Mesothelial cell of epicardium (in vitro differentiated cells): ENCODE measurements at places on chromosomes 7 and 10. TPM values are rescaled to one million over a fixed set of nuclear protein-coding genes. Genes with fewer than 3 reads are reported as not detected.
A peak's percentile ranks its signal among the peaks of the same experiment; 100 is the strongest.

- DNase-seq: no peak
- peaks cover 10% of the 10 kb centered on the region for H3K4me1 ChIP-seq
- H3K27me3 ChIP-seq: no peaks in the 10 kb centered on the region
- no peak overlapping the region for H3K4me3 ChIP-seq
- no peak overlapping the region for H3K27ac ChIP-seq
- H3K36me3 ChIP-seq: peaks cover 22% of the 10 kb centered on the region
Measured at GRCh38 chr7:111760043-111760442, 197.8 kb upstream of the IMMP2L start.

GRCh38 chr10:59098831-59099452 is 77.5 kb upstream of the PHYHIPL start:
- H3K4me1 ChIP-seq: peaks cover 14% of the 10 kb centered on the region
- H3K27ac ChIP-seq: peak overlapping the region; percentile 28
- H3K27me3 ChIP-seq: peaks cover 4% of the 10 kb centered on the region
- DNase-seq: no peak
- H3K36me3 ChIP-seq: no peaks in the 10 kb centered on the region

DNA sequence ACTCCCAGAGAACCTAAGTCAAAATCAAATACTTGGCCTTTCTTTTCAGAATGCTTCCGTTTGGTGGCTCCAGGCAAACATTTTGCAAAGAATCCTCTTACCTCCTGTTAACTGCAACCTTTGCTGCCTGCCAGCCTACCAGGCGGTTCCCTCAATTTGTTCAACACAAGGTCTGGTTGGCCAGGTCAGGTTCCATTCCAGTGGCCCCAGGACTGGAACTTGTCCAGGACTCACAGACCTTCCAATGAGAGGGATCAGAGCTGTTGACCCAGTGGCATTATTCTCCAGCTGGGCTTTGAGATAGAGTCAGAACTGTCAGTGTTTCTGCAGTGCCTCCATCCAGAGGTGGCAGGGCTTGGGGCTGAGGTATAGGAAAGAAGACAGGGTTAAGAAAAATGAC is 137.0 kb downstream of the NEUROD6 start:
- no peaks in the 10 kb centered on the region for H3K36me3 ChIP-seq
- no peaks in the 10 kb centered on the region for H3K4me1 ChIP-seq
- peaks cover 22% of the 10 kb centered on the region for H3K27me3 ChIP-seq
- no peak overlapping the region for H3K27ac ChIP-seq
- DNase-seq: no peak

GRCh38 chr7:25842201-25842733 is 309.7 kb upstream of the NFE2L3 start:
- peaks cover 51% of the 10 kb centered on the region for H3K4me1 ChIP-seq
- no peak for DNase-seq
- no peak overlapping the region for H3K27ac ChIP-seq
- H3K4me3 ChIP-seq: no peak overlapping the region
- H3K36me3 ChIP-seq: no peaks in the 10 kb centered on the region

Gene PIK3AP1
- total RNA-seq: 0.16 to 0.36 TPM (median 0.25 TPM) in 3 replicates

DNA sequence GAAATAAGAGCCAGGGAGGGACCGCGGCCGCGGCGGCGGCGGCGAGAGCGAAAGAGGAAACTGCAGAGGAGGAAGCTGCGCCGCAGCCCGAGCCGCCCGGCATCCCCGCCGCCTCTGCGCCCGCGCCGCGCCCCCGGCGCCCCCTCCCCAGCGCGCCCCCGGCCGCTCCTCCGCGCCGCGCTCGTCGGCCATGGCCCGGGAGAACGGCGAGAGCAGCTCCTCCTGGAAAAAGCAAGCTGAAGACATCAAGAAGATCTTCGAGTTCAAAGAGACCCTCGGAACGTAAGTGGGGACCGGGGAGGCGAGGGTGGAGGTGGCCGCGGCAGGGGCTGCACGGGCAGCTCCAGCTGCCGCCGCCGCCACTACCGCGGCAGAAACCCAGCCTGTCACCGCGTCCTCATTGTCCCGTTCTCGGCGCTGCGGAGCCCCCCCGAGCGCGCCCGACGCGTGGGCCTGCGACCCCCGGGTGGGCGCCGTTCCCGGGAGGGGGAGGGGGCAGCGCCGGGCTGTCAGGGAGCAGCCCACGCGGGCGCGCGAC is 351 bp downstream of the CAMK1D start:
- no peaks in the 10 kb centered on the region for H3K36me3 ChIP-seq
- peak overlapping the region; percentile 59 for H3K27ac ChIP-seq
- H3K4me1 ChIP-seq: peaks cover 15% of the 10 kb centered on the region
- DNase-seq: no peak
- H3K27me3 ChIP-seq: peaks cover 70% of the 10 kb centered on the region

Gene MMP21
- total RNA-seq: 0.18 to 0.27 TPM (median 0.23 TPM) in 3 replicates

Gene MINDY4
- total RNA-seq: 10.8 to 11.6 TPM (median 11.3 TPM) in 3 replicates

GRCh38 chr7:75038508-75038907 is 35.1 kb downstream of the RCC1L start:
- no peaks in the 10 kb centered on the region for H3K4me1 ChIP-seq
- H3K36me3 ChIP-seq: peaks cover 12% of the 10 kb centered on the region
- no peaks in the 10 kb centered on the region for H3K27me3 ChIP-seq
- H3K4me3 ChIP-seq: no peak overlapping the region

- H3K27ac ChIP-seq: no peak overlapping the region
- no peaks in the 10 kb centered on the region for H3K36me3 ChIP-seq
- H3K4me1 ChIP-seq: no peaks in the 10 kb centered on the region
- H3K4me3 ChIP-seq: no peak overlapping the region
- H3K27me3 ChIP-seq: peaks cover 7% of the 10 kb centered on the region
- DNase-seq: no peak
Measured at GRCh38 chr10:79473496-79474095, 28.2 kb upstream of the ZCCHC24 start.

GRCh38 chr7:85682833-85683620 is 496.2 kb upstream of the SEMA3D start:
- H3K4me3 ChIP-seq: no peak overlapping the region
- DNase-seq: no peak
- no peaks in the 10 kb centered on the region for H3K4me1 ChIP-seq
- H3K36me3 ChIP-seq: peaks cover 14% of the 10 kb centered on the region
- no peaks in the 10 kb centered on the region for H3K27me3 ChIP-seq

DNA sequence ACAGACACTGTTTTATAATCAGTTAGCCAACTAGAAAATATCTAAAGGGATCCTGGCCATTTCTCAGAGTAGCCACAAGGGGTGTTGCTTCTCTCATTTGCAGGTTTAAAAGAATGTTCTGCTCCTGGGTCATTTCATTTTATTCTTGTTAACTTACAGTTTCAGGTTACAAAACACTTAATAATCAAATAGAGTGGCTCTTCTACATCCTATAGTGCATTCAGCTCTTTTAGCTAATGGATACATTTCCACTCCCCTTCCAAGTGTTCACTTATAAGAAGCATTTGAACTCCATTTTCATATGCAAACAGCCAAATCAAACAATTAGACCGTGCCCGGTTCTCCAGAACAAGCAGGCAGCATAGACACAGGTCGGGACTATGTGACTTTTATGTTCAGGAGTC is 117.5 kb downstream of the TRIL start:
- no peaks in the 10 kb centered on the region for H3K4me1 ChIP-seq
- H3K4me3 ChIP-seq: no peak overlapping the region
- H3K27me3 ChIP-seq: peaks cover 4% of the 10 kb centered on the region
- H3K36me3 ChIP-seq: peaks cover 1% of the 10 kb centered on the region
- DNase-seq: no peak
- no peak overlapping the region for H3K27ac ChIP-seq

DNA sequence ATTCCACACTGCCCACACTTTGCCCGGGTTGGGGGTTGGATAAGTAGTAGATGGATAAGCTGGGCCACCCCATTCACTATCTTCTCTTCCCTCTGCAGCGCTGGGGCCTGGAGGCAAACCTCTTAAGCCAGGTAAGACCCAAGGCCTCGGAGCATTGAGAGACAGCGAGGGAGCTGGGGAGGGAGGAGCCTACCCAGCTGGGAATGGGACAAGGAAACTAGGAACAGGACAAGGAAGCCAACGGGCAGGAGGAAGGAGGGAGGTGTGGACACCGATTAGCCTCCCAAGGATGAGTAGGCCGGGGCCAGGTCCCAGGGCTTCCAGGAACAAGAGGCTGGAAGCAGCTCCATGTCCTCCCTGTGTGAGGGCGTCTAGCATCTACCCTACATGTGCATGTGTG is 9.6 kb downstream of the ELN start:
- DNase-seq: no peak
- H3K27ac ChIP-seq: no peak overlapping the region
- no peaks in the 10 kb centered on the region for H3K27me3 ChIP-seq

Gene IFIT1B
- total RNA-seq: not detected in 3 replicates

- no peak overlapping the region for H3K4me3 ChIP-seq
- H3K4me1 ChIP-seq: peaks cover 36% of the 10 kb centered on the region
- no peaks in the 10 kb centered on the region for H3K27me3 ChIP-seq
- H3K36me3 ChIP-seq: no peaks in the 10 kb centered on the region
- DNase-seq: no peak
Measured at GRCh38 chr7:117005449-117005848, 52.1 kb downstream of the ST7 start.

GRCh38 chr10:75403144-75403938 is 1.8 kb upstream of the ZNF503 start:
- peaks cover 34% of the 10 kb centered on the region for H3K4me1 ChIP-seq
- peak overlapping the region; percentile 97 for H3K27ac ChIP-seq
- H3K36me3 ChIP-seq: peaks cover 3% of the 10 kb centered on the region
- H3K4me3 ChIP-seq: peak overlapping the region; percentile 80
- DNase-seq: peak; percentile 81
- H3K27me3 ChIP-seq: no peaks in the 10 kb centered on the region

- peaks cover 8% of the 10 kb centered on the region for H3K27me3 ChIP-seq
- no peak for DNase-seq
- peaks cover 22% of the 10 kb centered on the region for H3K4me1 ChIP-seq
Measured at GRCh38 chr10:118343115-118343514, 991 bp upstream of the FAM204A start.

Gene CDK14
- total RNA-seq: 64.6 to 70.4 TPM (median 68.5 TPM) in 3 replicates

Gene IGFBP1
- total RNA-seq: not detected in 3 replicates

Gene RBP3
- not detected in 3 replicates for total RNA-seq

GRCh38 chr7:129083525-129083924 is 28.6 kb upstream of the TNPO3 start:
- H3K4me1 ChIP-seq: peaks cover 3% of the 10 kb centered on the region

DNA sequence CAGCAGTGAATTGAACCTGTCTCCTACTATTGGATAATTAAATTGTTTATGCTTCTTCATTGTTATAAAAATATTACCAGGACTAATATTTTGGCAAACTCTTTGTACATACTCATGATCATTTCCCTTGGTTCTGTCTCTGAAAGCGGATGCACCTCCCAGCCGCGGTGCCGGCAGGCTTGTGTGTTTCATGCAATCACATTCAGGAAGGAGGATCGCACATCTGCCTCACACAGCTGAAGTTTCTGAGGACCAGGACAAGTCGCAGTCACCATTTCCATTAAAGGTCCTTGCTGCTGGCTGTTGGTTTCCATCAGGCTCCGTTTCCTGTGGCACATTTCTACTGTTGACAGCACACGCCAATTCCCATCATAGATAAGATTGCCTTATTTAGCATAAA is 117.8 kb upstream of the SHH start:
- no peaks in the 10 kb centered on the region for H3K36me3 ChIP-seq
- H3K27me3 ChIP-seq: peaks cover 10% of the 10 kb centered on the region
- no peak for DNase-seq
- no peaks in the 10 kb centered on the region for H3K4me1 ChIP-seq
- no peak overlapping the region for H3K27ac ChIP-seq
- H3K4me3 ChIP-seq: no peak overlapping the region

- no peak overlapping the region for H3K27ac ChIP-seq
- peak; percentile 56 for DNase-seq
- H3K4me1 ChIP-seq: peaks cover 39% of the 10 kb centered on the region
- no peak overlapping the region for H3K4me3 ChIP-seq
- peaks cover 85% of the 10 kb centered on the region for H3K27me3 ChIP-seq
Measured at GRCh38 chr10:70932392-70933196, 44.2 kb upstream of the PCBD1 start.

DNA sequence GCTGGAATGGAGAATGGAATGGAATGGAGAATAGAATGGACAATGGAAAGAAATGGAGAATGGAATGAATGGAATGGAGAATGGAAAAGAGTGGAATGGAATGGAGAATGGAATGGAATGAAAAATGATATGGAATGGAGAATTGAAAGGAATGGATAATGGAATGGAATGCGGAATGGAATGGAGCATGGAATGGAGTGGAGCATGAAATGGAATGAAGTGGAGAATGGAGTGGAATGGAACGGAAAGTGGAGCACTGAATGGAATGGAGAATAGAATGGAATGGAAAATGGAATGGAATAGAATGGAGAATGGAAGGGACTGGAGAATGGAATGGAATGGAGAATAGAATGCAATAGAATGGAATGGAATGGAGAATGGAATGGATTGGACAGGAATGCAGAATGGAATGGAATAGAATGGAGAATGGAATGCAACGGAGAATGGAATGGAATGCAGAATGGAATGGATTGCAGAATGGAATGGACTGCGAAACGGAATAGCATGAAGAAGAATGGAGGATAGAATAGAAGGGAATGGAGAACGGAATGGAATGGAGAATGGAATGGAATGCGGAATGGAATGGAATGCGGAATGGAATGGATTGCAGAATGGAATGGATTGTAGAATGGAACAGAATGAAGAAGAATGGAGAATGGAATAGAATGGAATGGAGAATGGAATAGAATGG is 89.4 kb downstream of the NSUN6 start:
- no peaks in the 10 kb centered on the region for H3K36me3 ChIP-seq
- DNase-seq: no peak
- no peak overlapping the region for H3K4me3 ChIP-seq
- H3K27me3 ChIP-seq: no peaks in the 10 kb centered on the region

DNA sequence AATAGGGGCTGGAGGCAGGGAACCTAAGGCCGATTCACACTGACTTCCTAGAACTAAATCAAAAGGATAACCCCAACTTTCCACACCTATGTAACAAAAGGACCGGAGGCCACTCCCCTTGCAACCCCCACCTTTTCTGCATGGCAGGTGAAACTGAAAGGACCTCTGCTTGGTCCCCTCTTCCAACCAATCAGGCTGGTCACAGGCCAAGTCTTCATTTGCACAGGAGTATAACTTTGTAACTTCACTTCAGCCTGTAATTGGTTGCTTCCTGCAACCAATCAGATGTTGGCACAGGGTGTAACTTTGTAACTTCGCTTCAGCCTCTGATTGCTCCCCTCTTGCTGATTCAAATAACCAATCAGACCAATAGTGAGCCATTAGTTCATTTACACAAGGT is 190.0 kb downstream of the FAM107B start:
- H3K4me3 ChIP-seq: no peak overlapping the region
- no peak for DNase-seq
- H3K36me3 ChIP-seq: no peaks in the 10 kb centered on the region
- H3K27me3 ChIP-seq: no peaks in the 10 kb centered on the region

Gene CLEC2L
- 0.33 to 0.54 TPM (median 0.38 TPM) in 3 replicates for total RNA-seq
